ENCODE measurements at places on chromosomes 2 and 18.

- no peak for DNase-seq
Measured at GRCh38 chr2:105647731-105648130, 97.0 kb upstream of the NCK2 start.

DNA sequence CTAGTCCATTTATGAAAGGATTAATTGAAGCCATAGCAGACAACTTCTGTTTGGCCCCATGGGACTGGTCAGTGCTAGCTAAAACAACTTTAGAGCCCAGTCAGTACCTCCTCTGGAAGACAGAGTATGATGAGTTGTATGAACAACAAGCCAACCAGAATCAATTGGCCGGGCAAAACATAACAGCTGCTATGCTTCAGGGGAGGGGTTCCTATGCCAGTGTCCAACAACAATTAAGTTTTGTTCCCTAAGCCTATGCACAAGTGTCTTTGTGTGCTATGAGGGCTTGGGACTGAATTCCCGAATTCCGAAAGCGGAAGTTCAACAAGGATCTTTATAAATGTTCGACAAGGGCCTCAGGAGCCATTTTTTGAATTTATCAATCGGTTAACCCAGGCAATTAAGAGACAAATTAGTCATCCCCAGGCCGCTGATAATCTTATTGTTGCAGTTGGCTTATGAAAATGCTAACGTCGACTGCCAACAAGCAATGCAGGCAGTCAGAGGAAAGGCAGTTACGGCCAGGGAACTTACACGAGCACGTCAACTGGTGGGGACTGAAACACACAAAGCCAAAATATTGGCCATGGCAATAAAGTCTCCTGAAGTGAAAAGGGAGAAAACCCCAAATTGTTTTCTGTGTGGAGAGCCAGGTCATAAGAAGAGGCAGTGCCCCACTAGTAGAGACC, 57.9 kb downstream of the ZNF638 start:
- DNase-seq, result no peak

- DNase-seq, result no peak
Measured at GRCh38 chr2:215437614-215438013, 1.7 kb upstream of the FN1 start.

DNA sequence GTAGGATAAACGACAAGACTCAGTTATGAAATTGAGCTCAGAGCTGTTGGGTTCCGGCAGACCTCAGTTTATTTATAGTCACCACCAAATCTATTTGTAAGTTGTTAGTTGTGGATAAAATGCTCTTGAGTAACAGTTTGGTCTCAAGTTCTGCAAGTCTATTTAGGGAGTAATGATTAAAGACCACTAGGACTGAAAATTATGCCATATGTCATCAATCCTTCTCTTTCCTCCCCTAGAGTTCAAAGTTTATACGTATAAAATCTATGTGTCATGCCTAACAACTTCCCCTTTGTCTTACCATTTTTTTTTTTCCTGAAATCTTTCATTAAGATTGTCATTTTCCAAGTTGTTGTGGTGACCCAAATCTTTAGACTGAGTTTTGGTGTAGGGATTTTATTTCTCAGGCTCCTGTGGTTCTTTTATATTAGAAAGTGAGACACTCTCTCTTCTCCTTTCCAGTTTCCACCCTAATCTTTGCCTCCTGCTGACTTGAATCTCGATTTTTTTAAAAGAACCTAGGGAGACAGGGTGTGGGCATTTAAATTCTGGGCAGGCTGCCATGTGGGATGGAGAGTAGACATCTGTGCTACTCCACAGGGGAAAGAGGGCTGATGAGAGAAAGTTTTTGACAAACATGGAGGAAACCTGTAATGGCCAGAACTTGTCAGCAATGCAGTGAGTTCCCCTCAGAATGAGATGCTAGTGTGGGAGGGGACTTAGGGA, 51.0 kb downstream of the LAMA3 start:
- DNase-seq, result peak; percentile 12

- DNase-seq, result peak; percentile 44
Measured at GRCh38 chr2:147460155-147460554, 384.7 kb upstream of the ACVR2A start.

- no peak for DNase-seq
Measured at GRCh38 chr2:24493713-24494112, 2.7 kb downstream of the NCOA1 start.

GRCh38 chr2:214740867-214741395, 68.6 kb downstream of the BARD1 start:
- DNase-seq, result no peak

- peak; percentile 54 for DNase-seq
Measured at GRCh38 chr18:9147440-9148202, 11.0 kb downstream of the ANKRD12 start.

All from astrocyte (in vitro differentiated cells and primary cell).